ENCODE measurements at places on chromosomes 2 and 18.

DNA sequence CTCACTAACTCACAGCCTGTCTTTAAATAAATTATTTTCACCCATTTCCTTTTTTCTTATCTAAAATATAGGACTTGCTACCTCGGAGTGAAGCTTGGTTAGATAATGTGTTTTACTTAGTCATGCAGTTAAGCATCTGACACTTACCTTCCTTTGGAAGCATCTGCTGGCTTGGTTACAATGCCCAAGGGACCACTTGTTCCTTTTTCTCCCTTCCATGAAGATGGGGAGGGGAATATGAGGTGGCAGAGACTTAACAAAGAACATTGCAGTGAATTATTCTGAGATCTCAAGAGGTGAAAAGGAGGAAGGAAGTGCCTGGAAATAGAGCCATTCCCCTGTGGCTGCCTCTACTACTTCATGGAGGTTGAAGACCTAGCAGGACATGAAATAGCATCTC lies 145.4 kb upstream of the FOSL2 start:
- no peak for DNase-seq

GRCh38 chr2:96687266-96687665 lies 44.7 kb downstream of the FER1L5 start:
- no peak for DNase-seq

DNA sequence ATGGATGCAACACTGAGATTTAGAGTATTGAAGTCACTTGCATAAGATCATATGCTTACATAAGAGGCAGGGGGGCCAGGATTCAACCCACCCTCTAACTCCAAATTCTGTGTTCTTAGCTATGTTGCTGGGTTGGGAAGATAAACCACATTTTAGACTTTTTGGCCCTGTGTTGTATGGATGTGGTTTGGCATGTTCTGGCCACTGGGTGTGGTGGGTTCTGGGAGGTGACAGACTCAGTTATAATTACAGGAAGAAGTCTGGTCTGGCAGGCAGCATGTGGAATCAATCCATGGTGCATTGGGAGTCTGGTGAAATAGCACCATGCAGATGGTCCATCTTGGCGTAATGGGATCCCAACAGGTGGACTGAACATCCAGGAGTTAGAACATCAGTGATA lies 138.9 kb downstream of the LTBP1 start:
- DNase-seq = no peak

GRCh38 chr2:9466147-9466683 lies 8.1 kb upstream of the IAH1 start:
- DNase-seq = no peak

DNA sequence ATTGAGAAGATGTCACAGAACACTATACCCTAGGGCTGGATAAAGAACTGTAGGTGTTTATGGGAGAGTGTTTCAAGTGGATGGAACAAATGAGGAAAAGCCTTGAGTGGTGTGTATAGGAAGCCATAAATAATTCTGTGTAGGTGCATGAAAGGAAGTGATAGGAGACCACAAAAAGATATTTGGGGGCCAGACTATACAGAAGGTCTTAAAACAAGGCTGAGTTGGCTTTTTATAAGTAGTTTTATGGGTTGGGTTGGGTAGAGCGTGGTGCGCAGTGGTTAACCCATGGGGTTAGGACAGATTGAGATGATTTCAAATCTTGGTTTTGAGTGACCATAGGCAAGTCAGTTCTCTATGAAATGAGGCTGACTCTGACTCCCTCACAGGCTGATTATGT lies 110.5 kb downstream of the PKP4 start:
- no peak for DNase-seq

DNA sequence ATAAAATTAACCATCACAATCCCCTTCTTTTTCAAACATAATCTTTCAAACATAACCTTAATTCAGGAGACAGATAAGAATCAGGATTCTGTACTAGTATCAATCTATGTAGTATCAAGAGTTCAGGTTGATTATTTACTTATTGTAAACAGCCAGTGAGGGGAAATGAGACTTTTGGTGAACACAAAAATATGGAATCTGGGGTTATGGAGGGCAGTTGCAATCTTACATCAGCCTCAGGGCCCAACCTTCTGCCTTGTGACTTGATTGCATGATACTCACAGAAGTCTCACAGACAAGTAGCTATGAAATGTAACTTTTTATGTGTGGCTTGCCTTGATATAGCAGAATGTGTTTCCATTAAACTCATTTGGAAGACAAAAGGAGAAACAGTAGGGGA lies 262.7 kb upstream of the THSD7B start:
- no peak for DNase-seq
